RWPE2 (cell line): ENCODE measurements at places on chromosomes 7 and 10.

- peak; percentile 65 for DNase-seq
- no peaks in the 10 kb centered on the region for H3K36me3 ChIP-seq
- peaks cover 36% of the 10 kb centered on the region for H3K4me1 ChIP-seq
Observed at GRCh38 chr10:36538953-36539586, 586.3 kb upstream of the ANKRD30A start.

GRCh38 chr7:154868921-154869320 lies 134.0 kb downstream of the PAXIP1 start:
- no peak overlapping the region for H3K27ac ChIP-seq
- no peaks in the 10 kb centered on the region for H3K36me3 ChIP-seq
- no peak for DNase-seq

DNA sequence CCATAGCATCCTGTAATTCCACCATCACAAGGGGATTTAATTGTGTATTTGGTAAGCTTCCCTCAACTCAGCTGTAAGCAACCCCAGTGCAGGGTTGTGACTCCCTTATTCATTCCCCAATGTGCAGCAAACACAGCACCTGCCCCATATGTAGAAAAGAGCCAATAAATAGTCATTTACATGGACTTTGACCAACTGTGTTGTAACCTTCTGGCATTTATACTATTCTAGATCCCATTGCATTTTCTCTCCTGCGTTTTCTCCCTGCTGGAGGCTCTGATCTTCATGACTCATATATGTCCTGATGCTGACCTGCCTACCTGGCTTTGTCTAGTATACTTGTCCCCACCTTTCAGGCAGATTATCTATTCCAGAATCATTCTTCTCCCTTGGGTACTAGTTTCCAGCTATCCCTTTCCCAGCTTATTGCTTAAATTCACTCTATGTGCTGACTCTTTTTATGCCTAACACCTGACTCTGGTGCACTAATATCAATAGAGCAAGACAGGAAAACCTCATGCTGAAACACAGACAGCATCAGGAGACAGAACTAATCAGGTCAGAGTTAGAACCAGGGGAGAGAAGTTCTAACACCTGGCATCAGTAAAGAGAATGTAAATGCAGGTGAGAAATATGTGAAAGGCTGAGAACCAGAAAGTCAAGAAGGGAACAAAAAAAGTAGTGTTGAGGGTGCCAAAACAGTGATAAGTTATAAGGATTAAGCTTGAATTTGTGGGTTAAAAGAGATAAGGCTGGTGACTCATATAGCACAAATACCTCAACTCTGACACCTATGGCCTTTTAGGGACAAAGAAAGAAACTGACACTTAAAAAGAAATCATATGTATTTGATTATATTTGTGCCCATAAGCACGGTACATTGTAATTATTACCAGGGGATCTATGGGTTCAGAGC lies 402.7 kb downstream of the IPMK start:
- no peak overlapping the region for H3K4me3 ChIP-seq
- no peaks in the 10 kb centered on the region for H3K36me3 ChIP-seq
- H3K4me1 ChIP-seq = no peaks in the 10 kb centered on the region

GRCh38 chr7:114264023-114264422 lies 150.6 kb upstream of the FOXP2 start:
- DNase-seq = no peak
- H3K4me3 ChIP-seq = no peak overlapping the region
- no peaks in the 10 kb centered on the region for H3K36me3 ChIP-seq
- no peaks in the 10 kb centered on the region for H3K27me3 ChIP-seq
- no peak overlapping the region for H3K27ac ChIP-seq

- H3K36me3 ChIP-seq = no peaks in the 10 kb centered on the region
- no peak overlapping the region for H3K27ac ChIP-seq
- H3K27me3 ChIP-seq = no peaks in the 10 kb centered on the region
- no peak for DNase-seq
- H3K4me1 ChIP-seq = no peaks in the 10 kb centered on the region
Observed at GRCh38 chr10:81348003-81348402, 527.0 kb upstream of the NRG3 start.

DNA sequence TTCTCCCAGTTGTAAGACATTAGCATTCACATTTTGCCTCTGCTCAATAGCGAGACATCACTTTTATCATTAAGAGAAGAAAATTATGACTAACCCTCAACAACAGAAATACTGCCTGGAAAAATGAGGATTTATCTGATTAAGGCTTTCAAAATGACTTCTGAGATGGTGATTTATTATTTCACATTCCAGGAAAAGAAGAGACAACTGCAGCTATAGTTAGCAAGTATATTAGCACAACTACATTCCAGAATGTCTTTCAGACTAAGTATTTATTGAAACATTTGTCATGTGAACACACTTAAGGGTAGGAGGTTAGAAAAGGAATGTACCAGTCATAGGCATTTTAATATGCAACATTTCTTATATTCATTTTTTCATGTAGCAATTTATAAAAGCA lies 162.0 kb downstream of the IQUB start:
- no peaks in the 10 kb centered on the region for H3K36me3 ChIP-seq
- H3K27me3 ChIP-seq = no peaks in the 10 kb centered on the region
- no peak overlapping the region for H3K4me3 ChIP-seq

DNA sequence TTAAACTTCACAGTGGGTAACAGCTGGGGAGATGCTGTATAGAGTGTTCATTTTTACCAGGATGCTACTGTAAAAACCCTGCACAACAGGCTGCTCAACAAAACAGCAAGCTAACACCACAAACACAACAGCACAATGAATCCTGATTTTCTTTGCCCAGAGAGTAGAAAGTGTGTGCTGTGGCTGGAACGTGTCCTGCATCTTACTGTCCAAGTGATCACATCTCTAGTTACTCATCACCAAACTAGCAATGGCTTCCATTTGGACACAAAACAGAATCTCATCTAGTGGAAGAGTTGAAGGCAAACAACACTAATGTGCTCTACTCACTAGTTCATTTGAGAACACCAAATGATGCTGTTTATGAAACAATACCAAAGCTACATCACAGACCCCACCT lies 121.2 kb downstream of the SLC25A13 start:
- H3K27ac ChIP-seq = no peak overlapping the region
- no peaks in the 10 kb centered on the region for H3K36me3 ChIP-seq
- H3K27me3 ChIP-seq = no peaks in the 10 kb centered on the region
- H3K4me1 ChIP-seq = no peaks in the 10 kb centered on the region
- H3K4me3 ChIP-seq = no peak overlapping the region

DNA sequence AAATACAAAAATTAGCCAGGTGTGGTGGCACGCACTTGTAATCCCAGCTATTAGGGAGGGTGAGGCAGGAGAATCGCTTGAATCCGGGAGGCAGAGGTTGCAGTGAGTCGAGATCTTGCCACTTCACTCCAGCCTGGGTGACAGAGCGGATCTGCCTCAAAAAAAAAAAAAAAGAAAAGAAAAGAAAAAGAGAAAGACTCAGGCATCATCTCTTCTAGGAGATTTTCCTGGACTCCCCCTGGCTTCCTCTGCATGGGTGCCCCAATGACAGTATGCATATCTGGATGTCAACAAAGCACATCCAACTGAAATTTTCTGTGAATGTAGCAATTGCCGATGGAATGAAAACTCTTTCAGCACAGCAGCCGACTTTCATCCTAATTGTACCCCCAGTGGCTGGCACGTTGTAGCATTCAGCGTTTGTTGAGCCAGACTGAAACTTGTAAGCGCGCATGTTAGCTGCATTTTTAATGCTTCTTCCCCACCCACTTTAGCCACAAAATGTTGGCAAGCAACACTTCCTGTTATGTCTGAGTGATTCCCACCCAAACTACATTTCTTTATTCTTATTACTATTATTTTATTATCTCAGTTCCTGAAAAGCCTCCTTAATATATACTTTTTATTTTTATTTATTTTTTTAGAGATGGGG lies 70.2 kb downstream of the PRTFDC1 start:
- H3K36me3 ChIP-seq = no peaks in the 10 kb centered on the region
- no peak overlapping the region for H3K4me3 ChIP-seq
- no peak overlapping the region for H3K27ac ChIP-seq
- no peak for DNase-seq
- H3K27me3 ChIP-seq = no peaks in the 10 kb centered on the region
